ENCODE measurements at places on chromosomes 4 and X.

DNA sequence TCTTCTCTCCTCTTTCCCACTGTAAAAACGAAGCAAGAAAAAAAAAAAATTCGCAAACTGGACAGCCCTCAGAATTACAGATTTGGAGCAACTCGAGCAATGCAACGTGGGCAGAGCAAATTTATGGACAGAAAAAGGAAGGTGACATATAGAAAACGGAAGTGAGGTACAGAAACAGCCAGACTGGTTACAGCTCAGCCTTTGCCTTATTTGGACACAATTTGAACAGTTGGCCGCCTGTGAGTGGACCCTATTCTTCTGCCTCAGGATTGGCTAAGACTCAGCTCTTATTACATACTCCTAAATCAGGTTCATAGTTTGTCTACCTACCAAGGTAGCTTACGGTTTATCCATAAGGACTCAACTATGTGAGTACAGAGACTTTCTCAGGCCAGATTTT, 98.8 kb downstream of the SOWAHB start:
- peak; percentile 4 for DNase-seq

DNA sequence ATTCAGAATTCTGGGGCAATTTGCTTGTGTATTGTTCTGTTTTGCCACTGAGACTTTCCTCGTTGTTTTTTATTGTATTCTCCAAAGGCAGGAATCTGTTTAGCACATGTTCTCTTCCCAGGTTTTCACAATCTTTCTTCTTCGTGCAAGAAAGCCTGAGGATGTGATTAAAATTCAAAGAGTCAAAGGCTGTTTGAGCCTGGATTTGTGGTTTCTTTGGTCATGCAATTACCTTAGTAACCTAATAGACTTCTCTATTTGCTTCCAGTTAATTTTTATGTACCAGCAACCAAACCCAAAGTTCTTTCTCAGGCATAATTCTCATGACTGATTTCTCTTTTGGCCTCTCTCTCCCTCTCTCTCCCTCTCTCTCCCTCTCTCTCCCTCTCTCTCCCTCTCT, 1420.1 kb upstream of the TENM3 start:
- no peak for DNase-seq

DNA sequence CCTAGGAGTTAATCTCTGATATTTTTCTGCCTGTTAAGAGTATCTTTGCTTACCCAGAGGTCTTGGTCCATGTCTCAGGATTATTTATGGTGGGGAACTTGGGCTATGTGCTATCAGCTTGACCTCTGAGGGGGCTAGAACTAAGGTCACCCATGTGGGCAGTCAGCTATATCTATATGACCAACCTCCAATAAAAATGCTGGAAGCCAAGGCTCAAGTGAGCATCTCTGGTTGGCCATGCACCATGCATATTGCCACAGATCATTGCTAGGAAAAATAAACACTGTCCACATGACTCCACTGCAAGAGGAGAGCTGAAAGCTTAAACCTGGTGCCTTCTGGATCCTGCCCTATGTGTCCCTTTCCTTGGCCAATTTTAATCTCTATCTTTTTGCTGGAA, 196.5 kb upstream of the SLC7A11 start:
- DNase-seq = no peak

- DNase-seq = no peak
Measured at GRCh38 chr4:23818097-23818885, 71.6 kb downstream of the PPARGC1A start.

GRCh38 chr4:159097144-159097543, 5.7 kb upstream of the RAPGEF2 start:
- no peak for DNase-seq

GRCh38 chr4:85780664-85781063, 305.7 kb downstream of the ARHGAP24 start:
- no peak for DNase-seq

DNA sequence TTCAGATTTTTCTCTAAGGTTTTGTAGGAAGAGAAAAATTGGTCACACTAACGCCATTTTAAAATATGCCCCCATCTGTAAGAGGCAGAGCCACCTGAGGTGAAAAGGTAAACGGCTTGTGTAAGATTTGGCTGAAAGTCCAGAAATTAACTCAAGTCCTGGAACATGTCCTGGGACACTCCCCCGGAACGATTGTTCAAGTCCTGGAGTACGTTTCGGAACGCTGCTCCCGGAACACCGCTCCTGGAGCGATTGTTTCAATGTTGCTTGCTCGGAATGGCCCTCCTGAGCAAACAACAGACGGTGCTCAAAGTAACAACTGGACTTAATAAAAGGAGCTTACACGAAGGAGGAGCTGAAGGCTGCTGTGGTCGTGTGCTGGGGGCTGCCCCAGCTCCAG, 796.5 kb upstream of the SLIT2 start:
- DNase-seq = no peak

DNA sequence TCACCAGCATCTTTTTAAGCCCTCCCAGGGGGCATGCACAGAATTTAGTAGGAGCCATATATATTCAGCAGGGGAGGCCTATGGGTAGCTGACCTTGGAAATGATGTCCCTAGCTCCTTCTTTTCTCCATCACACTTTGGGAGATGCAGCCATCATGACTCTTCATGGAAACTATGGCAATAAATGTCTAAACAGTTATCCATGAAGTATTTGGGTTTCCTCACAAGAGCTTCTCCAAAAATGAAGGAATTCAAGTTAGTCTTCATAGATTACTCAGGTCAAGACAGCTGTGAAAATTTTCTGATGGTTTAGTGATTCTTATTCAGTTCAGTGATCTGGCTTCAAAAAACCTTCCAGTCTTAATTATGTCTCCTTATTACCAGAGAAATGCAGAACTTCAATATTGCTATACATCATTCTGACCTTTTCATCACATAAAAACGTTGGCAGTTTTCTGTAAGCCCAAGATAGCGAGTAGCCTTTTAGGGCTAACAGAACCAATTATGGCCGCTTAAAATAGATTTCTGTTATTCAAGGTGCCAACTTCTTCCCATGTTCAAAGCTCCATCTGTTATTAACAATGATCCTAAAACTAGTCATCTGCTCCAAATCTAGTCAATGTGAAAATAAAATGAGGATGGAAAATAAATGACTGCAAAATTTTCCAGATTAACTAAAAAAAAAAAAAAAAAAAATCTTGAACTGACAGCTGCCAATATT, 52.5 kb downstream of the TMEM156 start:
- no peak for DNase-seq

DNA sequence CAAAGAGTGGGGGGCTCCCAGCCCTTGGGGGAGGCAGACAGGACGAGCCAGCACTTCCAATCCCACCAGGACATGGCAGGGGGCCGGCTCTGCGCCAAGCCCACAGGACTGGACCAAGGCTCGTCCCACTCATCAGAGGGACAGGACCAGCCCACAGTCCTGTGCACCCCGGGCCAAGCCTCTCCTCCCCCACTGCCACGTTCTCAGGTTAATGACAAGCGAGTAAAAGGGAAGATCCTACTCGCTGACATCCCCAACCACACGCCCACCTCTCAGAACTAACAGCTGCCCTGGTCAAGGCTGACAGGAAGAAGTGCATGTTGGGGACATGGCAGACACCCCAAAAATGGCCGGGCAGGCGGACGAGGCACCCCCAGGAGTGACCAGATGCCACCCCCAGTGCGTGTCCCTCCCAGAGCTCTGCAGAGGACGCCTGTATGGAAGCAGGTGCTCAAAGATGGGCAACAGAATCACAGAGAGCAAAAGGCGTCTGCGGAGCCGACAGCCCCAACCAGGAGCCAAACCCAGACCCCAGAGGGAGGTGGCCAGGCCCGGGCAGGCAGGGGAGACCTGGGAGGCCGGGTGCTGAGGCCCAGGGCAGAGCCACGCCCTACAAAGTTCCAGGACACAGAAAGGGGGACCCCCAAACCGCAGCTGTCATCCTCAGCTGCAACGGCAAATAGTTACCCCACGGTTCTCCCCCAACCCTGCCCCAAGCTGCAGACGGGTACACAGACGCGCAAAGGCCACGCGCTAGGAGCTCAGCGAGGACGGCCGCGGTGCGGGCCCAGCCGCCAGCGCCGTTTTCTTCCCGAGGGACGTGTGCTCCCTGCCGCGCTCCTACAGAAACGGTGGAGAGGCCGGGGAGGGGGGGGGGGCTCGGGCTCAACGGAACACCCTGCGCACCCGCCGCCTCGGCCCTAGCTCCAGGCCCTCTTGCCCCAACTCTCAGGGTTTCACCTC, 1.7 kb downstream of the CTBP1 start:
- no peak for DNase-seq

DNA sequence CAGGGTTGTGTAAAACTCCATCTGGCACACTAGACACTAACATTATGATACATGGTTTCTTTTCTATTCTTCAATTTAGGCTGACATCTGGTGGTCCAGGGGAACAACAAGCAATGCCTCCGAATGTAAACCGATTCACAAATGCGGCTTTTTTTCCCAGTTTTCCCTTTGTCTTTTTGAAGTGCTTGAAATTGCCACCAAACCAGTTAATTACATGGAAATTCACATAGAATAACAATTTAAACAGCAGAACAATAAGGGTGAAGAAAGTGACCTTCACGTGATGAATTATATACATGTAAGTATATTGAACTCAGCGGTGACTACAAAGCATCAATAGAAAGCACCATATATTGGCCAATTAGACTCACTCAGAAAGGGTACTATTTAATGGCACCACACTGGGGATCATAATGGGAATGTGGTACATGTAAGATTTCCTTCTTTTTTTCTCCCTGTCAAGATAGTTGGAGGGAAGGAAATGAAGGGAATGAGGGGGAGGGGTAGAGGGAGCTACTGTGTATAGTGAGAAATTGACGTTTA, 103.9 kb downstream of the MMRN1 start:
- DNase-seq = no peak

- no peak for DNase-seq
Measured at GRCh38 chrX:19849464-19850080, 37.8 kb downstream of the SH3KBP1 start.

GRCh38 chr4:82480771-82481505, 50.5 kb downstream of the ENOPH1 start:
- DNase-seq = no peak

DNA sequence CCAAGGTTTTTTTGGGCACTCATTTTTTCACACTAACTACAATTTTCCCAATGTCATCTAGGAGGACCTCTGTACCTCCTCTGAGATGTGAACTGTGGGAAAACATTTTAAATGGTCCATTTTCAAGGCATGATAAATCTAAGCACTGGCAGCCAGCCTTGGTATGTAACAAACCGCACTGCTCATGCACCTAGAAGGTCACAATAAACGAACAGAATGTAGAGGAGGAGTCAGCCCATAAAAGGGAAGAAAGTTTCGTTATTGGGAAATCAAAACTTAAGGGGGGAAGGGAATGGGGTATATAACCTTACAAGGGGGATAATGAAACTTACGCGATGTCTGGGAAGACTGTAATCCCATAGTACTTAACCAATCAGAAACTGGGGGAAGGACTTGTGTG, 16.4 kb downstream of the COX18 start:
- no peak for DNase-seq
